CD4-positive, alpha-beta T cell treated with Interleukin-4 for 4 hours (primary cell): ENCODE measurements at places on chromosomes 12 and 14.

DNA sequence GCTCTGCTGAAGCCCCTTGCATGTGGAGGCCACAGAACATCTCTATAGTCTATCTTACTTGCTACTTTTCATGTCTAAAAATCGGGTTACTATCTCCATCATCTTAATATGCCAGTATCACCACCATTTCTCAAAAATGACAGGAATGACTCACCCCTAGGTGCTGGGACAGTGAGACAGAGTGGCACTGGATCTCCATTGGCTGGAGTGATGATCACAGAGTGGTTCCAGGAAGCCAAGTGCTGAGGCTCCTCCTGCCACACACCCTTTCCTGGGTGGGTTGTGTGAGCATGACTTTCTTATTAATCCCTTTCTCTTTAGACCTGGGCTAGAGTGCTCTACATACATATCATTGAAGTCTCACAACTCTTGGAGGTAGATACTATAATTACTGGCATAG, 3.3 kb upstream of the ASCL1 start:
- DNase-seq, result no peak

GRCh38 chr12:7907009-7907408, 29.0 kb downstream of the SLC2A3 start:
- DNase-seq, result no peak

- no peak for DNase-seq
Measured at GRCh38 chr14:46902837-46903236, 251.3 kb upstream of the RPL10L start.

- no peak for DNase-seq
Measured at GRCh38 chr12:91983935-91984334, 161.7 kb downstream of the BTG1 start.

DNA sequence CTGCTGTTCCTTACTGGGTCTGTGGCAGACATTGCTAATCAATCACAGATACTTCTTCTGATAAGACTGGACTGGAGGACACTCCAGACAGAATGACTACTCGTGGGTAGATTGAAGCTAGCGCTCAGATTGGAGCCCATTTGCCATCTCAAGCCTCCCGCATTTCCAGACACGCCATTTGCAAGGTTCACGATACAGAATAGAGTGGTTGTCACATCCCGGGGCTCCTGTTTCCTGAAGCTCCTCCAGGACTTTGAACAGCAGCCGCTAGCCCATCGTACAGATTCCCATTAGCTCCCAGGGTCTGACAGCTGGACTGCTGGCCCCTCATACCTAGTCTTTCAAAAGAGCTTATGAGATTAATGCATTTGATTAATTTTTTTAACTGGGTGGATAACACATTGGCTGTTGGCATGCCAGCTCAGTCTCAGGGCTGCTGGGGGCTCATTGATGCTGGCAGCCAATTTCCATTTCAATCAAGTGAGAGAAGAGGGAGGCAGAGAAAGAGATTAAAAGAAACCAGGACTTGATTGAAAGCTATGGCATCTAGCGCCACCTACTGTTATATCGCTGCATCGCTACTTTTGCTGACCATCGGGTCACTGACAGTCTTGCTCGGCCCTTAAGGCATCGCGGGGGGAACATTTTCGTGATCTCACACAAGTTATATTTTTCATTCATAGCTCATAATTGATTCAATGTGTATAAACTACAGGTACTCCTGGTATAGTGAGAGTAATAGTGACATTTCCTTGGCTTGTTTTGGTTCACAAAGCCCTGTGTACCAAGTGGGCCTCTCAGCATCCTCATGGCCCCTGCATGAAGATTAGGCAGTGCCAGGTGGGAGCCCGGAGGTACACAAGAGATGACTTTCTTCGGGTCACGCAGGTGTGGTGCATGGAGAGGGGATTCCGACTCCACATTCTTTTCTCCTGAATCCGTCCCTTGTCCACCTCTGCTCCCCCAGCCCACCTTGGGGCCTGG, 78.6 kb downstream of the CCDC60 start:
- DNase-seq, result no peak

- DNase-seq, result no peak
Measured at GRCh38 chr14:91985521-91986255, 38.2 kb upstream of the FBLN5 start.

GRCh38 chr14:101844219-101844618, 82.7 kb downstream of the PPP2R5C start:
- DNase-seq, result no peak

- DNase-seq, result no peak
Measured at GRCh38 chr12:47955059-47955458, 8.3 kb upstream of the TMEM106C start.

DNA sequence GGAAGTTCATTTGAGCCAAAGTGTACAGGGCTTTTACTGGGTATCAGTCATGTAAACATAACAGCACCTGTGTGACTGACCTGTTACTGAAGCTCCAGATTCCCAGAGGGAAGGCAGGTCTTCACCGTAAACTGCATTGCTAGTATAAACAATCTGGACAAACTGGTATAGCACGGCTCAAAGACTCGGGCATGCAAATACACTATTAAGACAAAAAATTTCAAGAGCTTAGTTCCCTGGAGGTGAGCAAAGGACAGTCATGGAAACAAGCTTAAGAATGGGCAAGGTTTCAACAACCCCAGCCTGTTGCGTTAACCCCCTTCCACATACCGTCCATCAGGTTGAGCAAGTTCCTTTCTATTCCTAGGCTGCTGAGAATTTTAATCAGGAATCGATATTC, 9.4 kb downstream of the PARP11 start:
- DNase-seq, result no peak

DNA sequence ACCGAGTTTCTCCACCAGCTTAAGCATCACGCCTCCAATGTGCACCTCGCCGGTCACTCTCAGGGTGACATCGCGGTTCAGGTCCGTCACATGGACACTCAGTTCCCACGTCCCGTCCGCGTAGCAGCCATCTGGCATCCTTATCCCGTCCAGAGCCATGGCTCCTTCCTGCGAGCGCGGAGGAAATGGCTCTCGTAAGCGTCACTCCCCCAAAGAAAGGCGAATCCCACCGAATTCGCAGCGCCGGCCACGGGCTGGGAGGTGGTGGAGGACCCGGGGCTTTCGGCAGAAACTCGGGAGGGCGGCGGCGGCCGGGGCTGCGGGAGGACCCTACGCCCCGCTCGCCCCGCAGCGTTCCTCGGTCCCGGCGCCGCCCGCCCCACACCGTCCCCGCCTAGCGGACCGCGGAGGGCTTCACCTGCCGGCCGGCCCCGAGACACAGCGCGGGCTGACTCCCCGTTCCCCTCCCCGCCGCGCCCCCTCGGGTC, 396 bp downstream of the FERMT2 start:
- no peak for DNase-seq

DNA sequence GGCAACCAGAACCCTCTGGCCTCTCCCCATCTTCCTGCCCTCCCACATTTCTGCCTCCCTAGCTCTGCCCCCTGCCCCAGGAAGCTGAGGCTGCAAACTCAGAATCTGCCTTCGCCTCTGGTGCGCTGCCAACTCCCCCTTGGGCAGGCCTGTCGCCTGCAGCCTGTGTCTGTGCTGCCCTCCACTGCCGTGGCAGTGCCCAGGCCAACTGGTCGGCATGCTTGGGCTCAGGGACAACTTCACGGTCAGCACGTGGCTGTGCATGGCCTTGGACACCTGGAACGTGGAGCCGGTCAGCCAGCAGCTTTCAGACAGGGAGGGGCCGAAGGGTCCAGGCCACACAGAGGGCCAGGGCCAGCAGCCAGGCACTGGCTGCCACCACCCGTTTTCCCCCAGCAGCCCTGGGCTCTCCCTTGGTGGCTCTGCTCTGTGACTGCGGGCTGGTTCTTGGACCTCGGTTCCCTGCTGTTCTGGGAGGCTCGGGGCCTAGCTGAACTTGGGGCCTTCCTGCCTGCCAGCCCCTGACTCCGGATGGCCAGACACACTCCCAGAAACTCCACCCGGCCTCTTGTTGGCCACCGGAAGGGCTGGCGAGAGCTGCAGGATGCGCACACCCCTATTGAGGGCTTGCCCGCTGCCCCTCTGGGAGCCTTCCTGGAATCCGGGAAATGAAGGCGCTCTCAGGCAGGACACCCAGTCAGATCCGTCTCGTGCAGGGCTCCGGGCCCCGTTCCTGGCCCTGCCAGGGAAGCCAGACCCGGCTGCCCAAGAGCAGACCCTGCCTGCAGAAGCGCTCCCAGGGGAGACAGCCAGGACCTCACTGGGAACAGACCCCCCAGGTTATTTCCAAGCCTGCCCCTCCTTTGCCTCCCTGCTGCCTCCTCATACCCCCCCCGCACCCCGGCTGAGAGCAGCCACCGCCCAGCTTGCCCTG, 34.2 kb upstream of the PPP1R13B start:
- no peak for DNase-seq

DNA sequence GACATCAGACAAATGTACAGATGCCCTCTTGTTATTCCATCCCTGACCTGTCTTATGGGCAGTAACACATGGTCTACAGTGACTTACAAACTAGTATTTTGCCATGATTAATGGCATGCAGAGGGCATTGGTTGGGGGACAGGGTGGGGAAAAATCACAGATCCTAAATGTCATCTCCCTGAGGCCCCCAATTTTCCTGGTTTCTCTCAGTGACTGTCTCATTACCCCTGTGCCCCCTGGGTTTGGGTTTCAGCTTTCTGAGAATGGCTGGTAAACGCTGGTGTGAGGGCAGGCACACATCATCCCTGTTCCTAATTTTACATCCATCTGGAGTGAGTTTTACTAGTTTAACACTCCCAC, 10.1 kb downstream of the KRT76 start:
- DNase-seq, result no peak

- DNase-seq, result peak; percentile 14
Measured at GRCh38 chr14:92897922-92898565, 24.9 kb upstream of the CHGA start.

GRCh38 chr12:58765076-58765475, 155.2 kb downstream of the LRIG3 start:
- DNase-seq, result no peak

DNA sequence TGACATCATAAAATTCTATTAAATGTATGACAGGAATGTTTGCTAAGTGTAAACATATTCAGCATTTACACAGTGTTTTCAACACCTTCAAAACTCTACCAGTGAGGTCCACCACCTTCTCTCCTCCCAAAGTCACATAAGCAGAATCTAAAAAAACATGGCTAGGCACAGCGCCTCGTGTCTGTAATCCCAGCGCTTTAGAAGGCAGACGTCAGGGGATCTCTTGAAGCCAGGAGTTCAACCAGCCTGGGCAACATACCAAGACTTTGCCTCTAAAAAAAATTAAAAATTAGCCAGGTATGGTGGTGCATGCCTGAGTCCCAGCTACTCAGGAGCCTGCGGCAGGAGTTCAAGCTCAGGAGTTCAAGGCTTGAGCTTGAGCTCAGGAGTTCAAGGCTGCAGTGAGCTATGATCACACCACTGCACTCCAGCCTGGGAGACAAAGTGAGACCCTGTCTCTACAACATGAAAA, 30.0 kb downstream of the NUMB start:
- DNase-seq, result no peak
